T-cell (primary cell): ENCODE measurements at places on chromosomes 1 and 21. TPM values are rescaled to one million over a fixed set of nuclear protein-coding genes. Genes with fewer than 3 reads are reported as not detected.

DNA sequence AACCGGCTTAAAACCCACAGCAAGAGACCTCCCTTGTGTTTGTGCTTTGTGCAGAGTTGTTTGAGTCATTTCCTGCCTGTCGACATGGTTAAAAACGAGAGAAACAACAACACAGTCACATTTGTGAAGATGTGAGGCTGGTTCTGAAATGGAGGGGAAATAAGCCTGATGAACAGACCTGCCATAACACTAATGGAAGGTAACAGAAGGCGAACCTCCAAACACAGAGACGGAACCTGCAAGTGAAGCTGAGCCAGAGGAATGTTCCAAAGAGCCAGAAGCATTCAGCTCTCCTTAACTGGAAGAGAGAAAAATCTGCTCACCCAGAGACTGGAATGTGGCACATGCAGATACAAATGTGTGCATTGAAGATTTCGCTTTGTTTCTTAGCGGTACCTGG is 53.2 kb upstream of the RAVER2 start:
- DNase-seq, result no peak

DNA sequence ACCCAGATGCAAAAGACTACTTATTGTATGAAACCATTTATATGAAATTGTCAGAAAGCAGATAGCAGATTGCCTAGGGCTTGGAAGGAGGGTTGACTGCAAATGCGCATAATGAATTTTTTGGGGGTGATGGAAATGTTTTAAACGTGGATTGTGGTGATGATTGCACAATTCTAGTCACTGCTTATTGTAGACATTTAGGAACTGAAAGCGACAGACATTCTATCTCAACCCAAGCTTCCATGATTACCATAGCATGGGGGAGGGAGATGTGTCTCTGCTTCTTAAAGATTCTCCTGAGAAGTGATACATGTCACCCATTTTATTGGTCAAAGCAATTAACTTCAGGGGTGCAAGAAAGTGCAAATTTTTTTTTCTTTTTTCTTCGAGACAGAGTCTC is 2.8 kb upstream of the MTF2 start:
- no peak for DNase-seq

DNA sequence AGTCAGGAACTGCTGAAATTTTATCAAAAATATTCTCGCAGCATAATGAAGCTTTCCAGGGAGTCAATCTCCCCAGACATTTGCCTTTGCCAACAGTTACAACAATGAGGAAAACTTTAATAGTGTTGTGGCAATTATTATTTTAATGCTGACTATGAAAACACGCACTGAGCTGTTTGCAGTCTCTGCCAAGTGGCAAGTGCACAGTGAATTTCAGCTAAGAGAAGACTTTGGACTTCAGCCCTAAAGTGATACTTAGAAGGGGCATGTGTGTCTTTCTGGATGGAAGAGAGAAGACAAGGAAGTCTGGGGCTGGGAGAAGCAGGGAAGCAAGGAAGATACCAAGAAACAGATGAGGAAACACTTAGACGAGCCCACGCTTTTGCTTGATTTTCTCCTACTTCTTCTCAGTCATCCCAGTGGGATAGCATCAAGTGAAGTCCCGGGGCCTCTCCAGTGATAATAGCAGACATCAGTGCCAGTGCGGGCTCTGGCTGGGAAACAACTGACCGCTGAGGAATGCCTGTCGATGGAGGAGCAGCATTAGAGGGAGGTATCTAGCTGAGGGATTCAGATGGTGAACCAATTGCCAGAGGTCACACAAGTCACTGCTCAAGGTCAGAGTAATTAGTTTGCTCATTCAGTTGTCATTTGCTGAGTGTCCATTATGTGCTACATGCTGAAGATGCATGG is 196.3 kb downstream of the TTLL7 start:
- no peak for DNase-seq

DNA sequence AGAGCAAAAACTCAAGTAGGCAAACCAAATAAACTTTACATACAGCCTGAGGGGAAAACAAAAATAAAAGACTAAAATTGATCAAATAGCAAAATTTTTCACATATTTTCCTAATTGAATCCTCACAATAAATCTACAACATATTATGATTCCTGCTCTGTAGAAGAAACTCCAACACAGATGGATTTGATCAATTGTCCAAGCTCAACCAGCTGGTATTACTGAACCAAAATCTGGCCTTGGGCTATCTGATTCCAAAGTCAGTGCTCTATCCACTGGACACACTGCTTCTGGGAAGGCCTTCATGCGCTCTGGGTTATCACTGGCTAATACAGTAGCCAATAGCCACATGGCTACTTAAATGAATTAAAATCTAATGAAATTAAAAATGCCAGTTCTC is 39.3 kb downstream of the PCNX2 start:
- DNase-seq, result no peak

DNA sequence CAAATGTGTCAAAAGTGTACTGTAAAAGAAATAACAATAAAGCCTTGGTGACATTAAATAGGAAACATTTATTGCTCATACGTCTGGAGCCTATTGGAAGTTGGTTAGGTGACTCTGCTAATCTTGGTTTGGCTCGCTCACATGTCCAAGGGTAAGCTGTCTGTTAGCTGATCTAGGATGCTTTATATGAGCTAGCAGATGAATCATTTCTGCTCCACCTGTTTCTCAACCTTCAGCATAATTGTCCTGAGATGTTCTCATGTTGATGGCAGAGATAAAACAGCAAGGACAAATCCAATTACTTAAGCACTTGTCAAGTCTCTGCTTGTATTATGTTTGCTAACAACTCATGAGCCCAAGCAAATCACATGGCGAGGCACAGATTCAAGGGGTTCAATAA is 56.0 kb upstream of the CD53 start:
- DNase-seq, result no peak

GRCh38 chr1:85343612-85344255 is 67.3 kb upstream of the BCL10 start:
- no peak for DNase-seq

DNA sequence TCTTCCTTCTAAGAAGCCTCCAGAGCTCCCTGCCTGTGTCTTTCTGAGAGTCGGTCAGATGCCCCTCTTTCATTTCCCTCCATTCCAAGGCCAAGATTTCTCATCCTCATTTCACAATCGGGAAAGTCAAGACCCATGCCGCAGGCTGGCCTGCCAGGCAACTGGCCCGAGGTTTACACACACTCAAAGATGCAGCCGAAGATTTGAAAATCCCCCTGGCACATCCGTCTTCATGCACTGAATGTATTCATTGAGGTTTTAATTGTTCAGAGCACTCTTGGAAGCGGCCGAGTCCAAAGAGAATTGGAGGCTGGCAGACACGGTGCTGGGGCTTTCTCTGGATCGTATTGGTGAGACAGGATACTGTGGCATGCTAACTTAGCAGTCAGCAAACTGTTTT is 29.1 kb upstream of the SRP9 start:
- no peak for DNase-seq

DNA sequence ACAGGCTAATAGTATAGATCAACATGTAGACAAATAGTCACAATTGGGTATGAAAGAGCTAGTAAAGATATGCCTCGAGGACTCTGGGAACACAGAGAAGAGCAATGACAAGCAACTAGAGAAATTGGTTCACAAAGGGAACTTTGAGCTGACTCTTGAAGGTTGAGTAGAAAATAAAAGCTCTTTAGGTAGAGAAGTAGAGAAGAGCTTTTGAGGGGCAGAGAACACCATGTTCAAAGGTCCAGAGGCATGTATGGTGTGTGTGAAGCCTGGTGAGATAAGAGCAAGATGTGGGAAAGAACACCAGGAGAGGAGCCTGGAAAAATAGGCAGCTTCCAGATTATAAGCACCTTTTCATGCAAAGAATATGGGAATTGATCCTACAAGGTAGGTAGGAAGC is 109.7 kb upstream of the MAGI3 start:
- no peak for DNase-seq

- no peak for DNase-seq
These were observed 39.4 kb downstream of the PAFAH2 start for GRCh38 chr1:25958465-25958864.

- peak; percentile 41 for DNase-seq
These were observed 18.1 kb downstream of the KNCN start for GRCh38 chr1:46533179-46533864.

- DNase-seq, result no peak
These were observed 35.1 kb upstream of the ERRFI1 start for GRCh38 chr1:8061210-8061609.

- DNase-seq, result no peak
These were observed 10.1 kb upstream of the NTPCR start for GRCh38 chr1:232940262-232940661.

DNA sequence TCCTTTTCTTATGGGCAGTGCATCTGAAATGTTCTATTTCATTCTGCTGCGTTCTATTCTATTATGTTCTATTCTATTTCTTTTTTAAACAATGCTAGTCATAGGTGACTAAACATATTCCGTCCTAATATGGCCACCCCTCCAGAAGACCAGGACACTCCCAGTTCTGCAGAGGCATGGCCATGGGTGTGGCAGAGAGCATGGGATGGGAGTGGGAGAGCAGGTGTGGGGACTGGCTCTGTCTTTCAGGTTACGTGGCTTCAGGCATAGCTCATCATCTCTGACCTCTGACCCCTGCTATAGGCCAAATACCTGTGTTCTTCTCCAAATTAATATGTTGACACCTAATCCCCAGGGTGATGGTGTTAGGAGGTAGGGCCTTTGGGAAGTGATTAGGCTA is 33.4 kb upstream of the TLR5 start:
- DNase-seq, result no peak

DNA sequence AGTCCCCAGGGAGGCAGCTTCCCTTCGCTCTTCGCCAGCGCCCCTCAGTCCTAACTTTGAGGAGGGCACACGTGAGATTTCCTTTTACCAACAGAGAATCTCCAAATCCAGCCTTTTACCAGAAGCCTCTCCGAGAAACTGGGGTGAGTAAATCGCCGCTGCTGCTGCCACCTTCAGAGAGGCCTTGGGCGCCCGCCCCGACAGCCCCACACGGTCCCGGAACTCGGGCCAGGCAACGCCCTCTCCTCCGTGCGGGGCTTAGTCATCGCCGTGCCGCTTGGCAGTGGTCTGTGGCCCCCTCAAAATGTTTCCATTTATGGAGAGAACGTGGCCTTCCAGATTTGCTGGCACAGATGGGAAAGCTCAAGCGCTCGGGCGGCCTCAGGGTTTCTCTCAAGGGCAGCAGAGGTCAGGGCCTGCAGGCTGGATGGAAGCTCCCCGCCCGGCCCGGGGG is 41.4 kb upstream of the COL6A2 start:
- DNase-seq, result no peak

GRCh38 chr21:43204638-43205037 is 35.8 kb downstream of the CRYAA start:
- DNase-seq, result no peak

GRCh38 chr1:84504580-84505492 is 1.4 kb upstream of the SPATA1 start:
- no peak for DNase-seq

DNA sequence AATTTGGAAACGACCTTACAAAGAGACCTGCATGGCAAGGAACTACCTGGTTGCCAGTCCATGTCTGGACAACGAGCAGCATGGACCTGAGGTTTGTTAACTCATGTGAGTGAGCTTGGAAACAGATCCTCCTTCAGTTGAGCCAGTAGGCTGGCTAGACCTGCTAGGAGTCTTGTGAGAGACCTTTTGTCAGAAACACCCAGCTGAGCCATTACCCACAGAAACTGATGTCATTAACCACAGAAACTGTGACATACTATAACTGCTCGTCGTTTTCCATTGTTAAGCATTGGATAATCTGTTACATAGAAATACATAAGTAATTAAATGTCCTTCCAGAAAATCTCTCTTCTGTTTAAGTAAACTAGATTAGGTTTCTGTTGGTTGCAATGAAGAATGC is 211.1 kb upstream of the C21orf91 start:
- DNase-seq, result no peak

GRCh38 chr1:81228926-81229325 is 571.8 kb upstream of the ADGRL2 start:
- no peak for DNase-seq

DNA sequence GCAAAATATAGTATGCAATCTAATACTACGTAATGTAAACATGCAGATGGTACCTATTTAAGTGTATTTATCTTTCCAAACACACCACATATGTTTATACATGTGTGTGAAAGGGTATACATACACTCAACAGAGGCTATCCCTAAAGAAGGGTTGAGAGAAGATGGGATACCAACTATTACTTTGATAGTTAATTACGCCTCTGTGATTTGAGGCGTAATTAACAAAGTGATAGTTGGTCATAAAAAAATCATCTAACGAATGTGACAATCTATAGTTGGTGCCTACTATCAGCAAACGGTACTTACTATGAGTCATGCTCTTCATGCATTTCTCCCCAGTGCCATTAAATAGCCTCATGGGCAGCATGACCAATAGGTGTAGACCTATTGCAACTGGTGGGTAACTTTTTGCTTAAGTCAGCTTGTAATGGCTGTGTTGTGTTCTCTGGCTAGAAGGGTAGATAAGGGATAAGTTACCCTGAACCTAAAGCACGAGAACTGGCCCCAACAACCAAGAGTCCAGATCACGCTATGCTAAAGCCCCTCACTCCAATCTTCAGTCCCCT is 15.3 kb downstream of the RCAN1 start:
- DNase-seq, result no peak

DNA sequence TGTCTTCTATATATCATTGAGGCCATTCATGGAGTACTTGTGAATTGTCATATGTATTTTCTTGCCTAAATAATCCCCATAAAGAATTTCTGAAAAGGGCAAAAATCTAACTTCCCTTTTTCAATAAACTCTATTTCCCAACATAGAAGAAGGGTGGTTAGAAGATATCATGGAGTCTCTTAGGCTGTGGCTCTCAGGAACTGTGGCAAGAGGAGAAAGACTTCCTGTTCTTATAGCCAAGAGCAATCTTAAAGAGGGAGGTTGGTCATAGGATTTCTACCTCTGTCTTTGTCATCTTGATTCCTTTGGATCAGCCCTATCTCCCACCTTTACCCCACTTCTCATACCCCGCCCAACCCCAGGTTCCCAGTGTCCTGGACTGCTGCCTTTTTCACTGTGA is 175.8 kb downstream of the TYW3 start:
- DNase-seq, result no peak

FBXO42 gene
- total RNA-seq, result 22.5 TPM

ZNF648 gene
- not detected for total RNA-seq

SPRR2F gene
- total RNA-seq, result not detected

MAB21L3 gene
- total RNA-seq, result not detected

FAM78B gene
- total RNA-seq, result not detected

RGSL1 gene
- total RNA-seq, result not detected

CFHR1 gene
- not detected for total RNA-seq

RGL1 gene
- 2.4 TPM for total RNA-seq

RIMKLA gene
- total RNA-seq, result 0.16 TPM

TESK2 gene
- 4.9 TPM for total RNA-seq

FMOD gene
- total RNA-seq, result 0.13 TPM
